Inflammatory macrophage (primary cell): ENCODE measurements at places on chromosomes 7 and 10.

DNA sequence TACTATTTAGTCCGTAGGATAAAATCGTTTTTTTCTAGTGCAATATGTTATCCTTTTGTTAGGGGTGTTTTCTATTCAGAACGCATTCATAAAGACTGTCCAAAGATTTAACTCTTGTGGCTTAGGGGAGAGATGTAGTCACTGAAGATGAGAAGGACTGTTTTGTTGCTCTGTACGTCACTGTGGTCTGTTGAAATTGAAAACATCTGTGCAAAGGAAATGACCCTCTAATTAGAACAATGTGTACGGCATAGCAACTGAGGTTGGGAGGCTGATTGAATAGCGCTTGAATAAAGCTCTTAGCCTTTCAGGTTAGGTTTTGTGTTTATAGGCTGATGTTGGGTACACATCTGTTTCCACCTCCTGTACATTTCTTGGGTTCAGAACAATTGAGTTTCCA is 453.4 kb upstream of the AKR1E2 start:
- DNase-seq = no peak

DNA sequence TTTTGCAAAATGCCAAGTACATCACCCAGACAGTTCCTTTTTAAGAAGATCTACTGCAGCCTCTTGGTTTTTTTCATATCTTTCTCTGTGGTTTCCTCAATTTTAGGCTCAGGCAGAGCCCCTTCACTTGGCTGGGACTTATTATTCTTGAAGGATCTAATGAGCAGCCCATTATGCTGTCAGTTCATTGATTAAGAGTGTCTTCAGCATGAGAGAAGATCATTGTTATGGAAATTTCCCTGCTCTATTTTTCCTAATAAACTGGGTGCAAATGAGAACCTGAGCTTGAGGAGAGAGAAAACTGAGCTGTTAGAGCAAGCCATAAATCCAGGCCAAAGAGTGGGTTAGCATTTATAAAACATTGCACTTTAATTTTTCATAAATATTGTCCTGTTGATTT is 146.5 kb downstream of the SEC23IP start:
- no peak for DNase-seq

GRCh38 chr7:39312254-39312989 is 253.8 kb upstream of the YAE1 start:
- no peak for DNase-seq

DNA sequence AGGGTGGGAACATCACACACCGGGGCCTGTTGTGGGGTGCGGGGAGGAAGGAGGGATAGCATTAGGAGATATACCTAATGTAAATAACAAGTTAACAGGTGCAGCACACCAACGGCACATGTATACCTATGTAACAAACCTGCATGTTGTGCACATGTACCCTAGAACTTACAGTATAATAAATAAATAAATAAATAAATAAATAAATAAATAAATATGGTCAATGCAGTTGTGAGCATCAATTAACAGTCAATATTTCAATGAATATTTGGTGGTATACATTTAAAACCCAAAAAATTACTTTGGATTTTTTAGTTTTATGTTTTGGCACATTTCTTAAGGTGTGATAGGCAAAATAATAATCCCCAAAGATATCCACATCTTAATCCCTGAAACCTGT is 15.6 kb downstream of the TRDMT1 start:
- no peak for DNase-seq
